Osteoblast (primary cell): ENCODE measurements at places on chromosomes 1 and 21. TPM values are rescaled to one million over a fixed set of nuclear protein-coding genes. Genes with fewer than 3 reads are reported as not detected.

The SERTAD4 gene
- 2.9 and 8.0 TPM in 2 replicates for total RNA-seq

The PCP4 gene
- not detected in 2 replicates for total RNA-seq

The UBE2U gene
- not detected in 2 replicates for total RNA-seq

The AKNAD1 gene
- not detected in 2 replicates for total RNA-seq

The TMEM125 gene
- not detected in 2 replicates for total RNA-seq

The SLFNL1 gene
- total RNA-seq: 0.59 and 0.72 TPM in 2 replicates

The SLAMF9 gene
- not detected in 2 replicates for total RNA-seq

The HOOK1 gene
- not detected in 2 replicates for total RNA-seq

The TGFB2 gene
- total RNA-seq: 12.7 and 13.4 TPM in 2 replicates

The TMEM200B gene
- 9.4 and 10.6 TPM in 2 replicates for total RNA-seq
